Activated CD4-positive, CD25-positive, alpha-beta regulatory T cell treated with anti-CD3 and anti-CD28 coated beads, Interleukin-2, amount 50 U/mL, for 16 hours (primary cell): ENCODE measurements at places on chromosomes 16 and 17.

- no peak for DNase-seq
Observed at GRCh38 chr17:74799097-74799496, 23.0 kb upstream of the NAT9 start.

GRCh38 chr16:6377956-6378355, 954.7 kb upstream of the RBFOX1 start:
- no peak for DNase-seq

GRCh38 chr16:53984936-53985335, 281.0 kb downstream of the FTO start:
- no peak for DNase-seq

- DNase-seq: no peak
Observed at GRCh38 chr16:69325784-69326171, 4.6 kb downstream of the PDF start.

DNA sequence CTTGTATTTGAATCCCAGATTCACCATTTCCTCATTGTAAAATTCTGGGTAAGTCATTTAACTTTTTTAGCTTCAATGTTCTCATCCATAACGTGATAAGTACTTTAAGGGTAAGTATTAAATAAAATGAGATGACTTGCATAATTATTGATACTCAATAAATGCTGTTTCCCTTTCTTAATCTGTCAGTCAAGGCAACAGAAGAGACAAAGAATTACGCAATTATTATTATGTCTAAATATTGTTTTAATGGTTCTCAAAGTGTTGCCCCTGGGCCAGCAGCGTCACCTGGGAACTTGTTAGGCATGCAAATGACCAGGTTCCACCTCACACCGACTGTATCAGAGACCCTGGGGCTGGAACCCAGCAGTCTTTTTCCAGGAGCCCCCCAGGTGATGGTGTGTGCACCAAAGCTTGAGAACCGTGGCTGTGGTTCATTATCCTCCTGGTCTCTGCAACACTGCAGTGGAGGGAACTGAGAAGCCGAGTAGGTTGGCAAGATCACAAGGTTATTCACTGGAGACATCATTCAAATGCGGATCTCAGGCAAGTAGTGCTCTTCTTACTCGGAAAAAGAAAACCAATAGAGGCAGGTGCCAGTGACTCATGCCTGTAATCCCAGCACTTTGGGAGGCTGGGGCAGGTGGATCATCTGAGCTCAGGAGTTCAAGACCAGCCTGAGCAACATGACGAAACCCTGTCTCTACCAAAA, 43.5 kb downstream of the LYRM9 start:
- no peak for DNase-seq

GRCh38 chr17:77466140-77466539, 325.4 kb downstream of the SEC14L1 start:
- no peak for DNase-seq

DNA sequence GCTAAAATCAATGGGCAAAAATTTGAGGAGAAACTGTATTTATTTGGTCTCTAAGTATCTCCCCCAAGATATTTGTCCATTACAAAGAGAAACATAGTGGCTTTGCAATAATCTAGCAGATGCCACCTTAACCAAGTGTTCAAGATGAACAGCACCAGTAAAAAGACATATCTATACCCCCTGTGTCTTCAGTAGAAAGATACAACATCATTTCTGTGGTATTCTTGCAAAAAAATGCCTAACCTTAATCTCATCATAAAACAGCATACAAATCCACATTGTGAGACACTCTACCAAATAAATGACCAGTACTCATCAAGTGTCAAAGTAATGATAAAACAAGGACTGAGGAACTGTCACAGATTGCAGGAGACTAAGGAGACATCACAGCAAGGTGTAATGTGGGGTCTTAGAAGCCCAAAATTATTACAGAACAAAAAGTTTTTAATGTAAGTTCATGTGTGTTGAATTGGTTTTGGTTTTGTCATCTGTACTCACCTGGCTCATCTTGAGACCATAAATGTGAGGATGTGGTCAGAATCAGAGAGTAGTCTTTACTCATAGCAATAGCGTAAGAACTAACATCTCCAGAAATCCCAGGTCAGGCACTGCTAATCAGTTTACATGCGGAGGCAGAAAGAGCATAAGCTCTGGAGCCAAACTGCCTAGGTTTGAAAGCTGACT, 77.2 kb downstream of the AATF start:
- no peak for DNase-seq

GRCh38 chr16:61770301-61770700, 265.9 kb downstream of the CDH8 start:
- no peak for DNase-seq

GRCh38 chr17:36611345-36612072, 10.1 kb downstream of the MRM1 start:
- no peak for DNase-seq

GRCh38 chr17:14070344-14070984, 1.2 kb downstream of the COX10 start:
- no peak for DNase-seq

GRCh38 chr16:12826559-12826958, 22.9 kb upstream of the CPPED1 start:
- DNase-seq: no peak

DNA sequence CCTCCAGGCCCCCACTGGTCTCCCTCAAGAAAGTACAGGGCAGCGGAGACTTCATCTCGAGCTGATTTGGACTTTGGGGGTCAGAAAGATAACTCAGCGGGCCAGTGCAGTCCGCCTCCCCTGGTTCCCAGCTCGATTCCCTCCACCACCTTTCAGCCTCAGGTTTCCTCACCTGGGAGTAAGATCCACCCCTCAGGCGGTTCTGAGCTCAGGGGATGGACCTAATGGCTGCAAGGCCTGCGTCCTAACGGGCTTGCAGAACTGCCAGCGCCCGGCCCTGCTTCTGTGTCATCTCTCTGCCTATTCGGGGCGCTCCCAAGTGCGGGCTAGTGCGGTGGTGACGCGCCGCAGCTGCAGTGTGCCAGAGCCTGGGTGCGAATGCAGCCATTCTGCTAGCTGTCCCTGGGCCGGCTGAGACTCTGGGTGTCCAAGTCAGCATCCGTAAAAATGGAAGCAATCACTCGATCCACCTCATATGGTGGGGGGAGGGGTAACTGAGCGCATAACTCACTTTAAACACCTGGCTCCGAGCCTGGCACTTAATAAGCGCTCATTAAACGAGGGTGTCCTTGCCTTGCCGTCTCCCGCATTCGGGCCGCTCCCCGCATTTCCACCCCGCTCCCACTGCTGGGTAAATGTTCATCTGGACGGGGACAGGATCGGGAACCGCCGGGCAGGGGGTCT, 129.6 kb upstream of the LHX1 start:
- no peak for DNase-seq

GRCh38 chr16:66899310-66899944, 19.1 kb downstream of the PDP2 start:
- no peak for DNase-seq

GRCh38 chr17:4178651-4179050, 35.7 kb downstream of the CYB5D2 start:
- no peak for DNase-seq
